WTC11 (cell line): ENCODE measurements at places on chromosomes 7 and 10. TPM values are rescaled to one million over a fixed set of nuclear protein-coding genes. Genes with fewer than 3 reads are reported as not detected.

Gene GRM8
- 2.1 to 2.4 TPM (median 2.3 TPM) in 3 replicates for total RNA-seq

Gene LRMDA
- 0.48 to 0.92 TPM (median 0.78 TPM) in 3 replicates for total RNA-seq

Gene FKBP9
- 11.0 to 18.0 TPM (median 12.7 TPM) in 3 replicates for total RNA-seq

GRCh38 chr10:104240078-104240477 is 7.9 kb upstream of the CFAP43 start:
- peaks cover 7% of the 10 kb centered on the region for H3K27me3 ChIP-seq
- DNase-seq: no peak
- peaks cover 11% of the 10 kb centered on the region for H3K36me3 ChIP-seq
- H3K4me1 ChIP-seq: no peaks in the 10 kb centered on the region
- no peak overlapping the region for H3K27ac ChIP-seq
- H3K4me3 ChIP-seq: no peak overlapping the region

DNA sequence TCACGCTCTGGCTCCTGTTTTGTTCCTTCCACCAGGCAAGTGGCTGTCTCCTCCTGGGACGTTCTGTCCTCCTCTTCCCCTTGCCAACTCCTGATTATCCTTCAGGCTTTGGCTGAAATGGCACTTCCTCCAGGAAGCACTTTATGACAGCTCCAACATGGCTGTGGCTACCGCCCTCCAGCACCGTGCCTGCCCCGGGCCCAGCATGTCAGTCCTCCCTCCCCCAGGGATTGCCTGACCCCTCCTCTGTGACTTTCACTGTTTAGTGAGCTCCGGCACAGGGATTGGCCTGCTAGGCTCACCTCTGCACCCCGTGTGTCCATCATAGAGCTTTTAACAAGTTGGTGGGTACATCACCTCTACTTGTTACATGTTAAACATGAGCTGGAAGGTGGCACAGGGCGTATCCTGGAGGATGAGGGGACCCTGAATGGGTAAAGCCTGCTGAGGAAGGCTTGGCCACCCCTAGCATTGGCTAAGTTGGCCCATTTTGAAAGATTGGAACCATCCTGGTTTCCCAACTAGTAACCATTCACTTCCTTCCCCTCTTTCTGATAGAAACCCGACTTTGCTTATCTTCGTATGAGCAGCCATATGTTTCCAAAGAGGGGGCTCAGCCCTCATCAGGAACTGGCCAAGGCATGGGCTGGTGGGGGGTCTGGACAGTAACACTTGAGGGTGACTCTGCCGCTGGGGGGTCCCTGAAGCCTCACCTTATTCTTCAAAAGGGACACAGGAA is 10.5 kb upstream of the ADAMTS14 start:
- no peak overlapping the region for H3K4me3 ChIP-seq
- DNase-seq: no peak
- peaks cover 6% of the 10 kb centered on the region; the same call in 1 of the 2 replicates for H3K27me3 ChIP-seq
- H3K4me1 ChIP-seq: no peaks in the 10 kb centered on the region; the same call in 1 of the 2 replicates
- no peak overlapping the region for H3K27ac ChIP-seq
